Thoracic aorta endothelial cell (primary cell): ENCODE measurements at places on chromosomes 6 and 20. TPM values are rescaled to one million over a fixed set of nuclear protein-coding genes. Genes with fewer than 3 reads are reported as not detected.

Gene SCRT2
- not detected in 2 replicates for total RNA-seq

Gene RGS17
- 4.8 and 5.7 TPM in 2 replicates for total RNA-seq

Gene HNF4A
- not detected in 2 replicates for total RNA-seq

Gene NANP
- 12.8 and 12.9 TPM in 2 replicates for total RNA-seq

Gene TPBG
- 15.4 and 21.2 TPM in 2 replicates for total RNA-seq

Gene C6orf132
- total RNA-seq, result not detected in 2 replicates

Gene TNNC2
- not detected in 2 replicates for total RNA-seq

Gene HAO1
- not detected in 2 replicates for total RNA-seq
